Esophagus muscularis mucosa (tissue), 4 donors: ENCODE measurements at places on chromosomes 5 and 9. TPM values are rescaled to one million over a fixed set of nuclear protein-coding genes. Genes with fewer than 3 reads are reported as not detected.

The PCDHGA3 gene
- total RNA-seq, result 2.6 TPM

The FSTL4 gene
- total RNA-seq, result not detected

The SPINK14 gene
- total RNA-seq, result not detected

The RNF208 gene
- 1.2 TPM for total RNA-seq

The CCDC183 gene
- total RNA-seq, result 2.5 TPM

The SHROOM1 gene
- total RNA-seq, result 11.2 TPM
